Cardiac septum (tissue), 1 donor: ENCODE measurements at places on chromosomes 11 and 22. TPM values are rescaled to one million over a fixed set of nuclear protein-coding genes. Genes with fewer than 3 reads are reported as not detected.

The OR51A2 gene
- total RNA-seq = not detected

The C11orf87 gene
- 0.03 TPM for total RNA-seq

The TEX12 gene
- 0.32 TPM for total RNA-seq

The HEPHL1 gene
- not detected for total RNA-seq

The RIMBP3B gene
- total RNA-seq = 0.08 TPM

The SCN2B gene
- 20.0 TPM for total RNA-seq

The CD151 gene
- total RNA-seq = 625 TPM

DNA sequence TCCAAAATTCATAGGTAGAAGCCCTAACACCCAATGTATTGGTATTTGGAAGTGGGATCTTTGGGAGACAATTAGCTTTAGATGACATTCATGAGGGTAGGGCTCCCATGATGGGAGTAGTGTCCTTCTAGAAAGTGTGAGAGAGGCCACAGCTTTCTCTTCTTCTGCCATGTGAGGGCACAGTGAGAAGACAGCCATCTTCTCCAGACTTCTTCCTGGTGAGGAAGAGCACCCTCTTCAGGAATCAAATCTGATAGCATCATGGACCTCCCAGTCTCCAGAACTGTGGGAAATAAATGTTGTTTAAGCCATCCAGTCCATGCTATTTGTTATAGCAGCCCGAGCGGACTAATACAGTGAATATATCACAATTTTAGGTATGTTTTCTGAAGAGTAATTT, 96.9 kb downstream of the CNTN5 start:
- no peak for DNase-seq

- DNase-seq = no peak
Measured at GRCh38 chr22:43088627-43088983, 586 bp downstream of the TTLL1 start.

DNA sequence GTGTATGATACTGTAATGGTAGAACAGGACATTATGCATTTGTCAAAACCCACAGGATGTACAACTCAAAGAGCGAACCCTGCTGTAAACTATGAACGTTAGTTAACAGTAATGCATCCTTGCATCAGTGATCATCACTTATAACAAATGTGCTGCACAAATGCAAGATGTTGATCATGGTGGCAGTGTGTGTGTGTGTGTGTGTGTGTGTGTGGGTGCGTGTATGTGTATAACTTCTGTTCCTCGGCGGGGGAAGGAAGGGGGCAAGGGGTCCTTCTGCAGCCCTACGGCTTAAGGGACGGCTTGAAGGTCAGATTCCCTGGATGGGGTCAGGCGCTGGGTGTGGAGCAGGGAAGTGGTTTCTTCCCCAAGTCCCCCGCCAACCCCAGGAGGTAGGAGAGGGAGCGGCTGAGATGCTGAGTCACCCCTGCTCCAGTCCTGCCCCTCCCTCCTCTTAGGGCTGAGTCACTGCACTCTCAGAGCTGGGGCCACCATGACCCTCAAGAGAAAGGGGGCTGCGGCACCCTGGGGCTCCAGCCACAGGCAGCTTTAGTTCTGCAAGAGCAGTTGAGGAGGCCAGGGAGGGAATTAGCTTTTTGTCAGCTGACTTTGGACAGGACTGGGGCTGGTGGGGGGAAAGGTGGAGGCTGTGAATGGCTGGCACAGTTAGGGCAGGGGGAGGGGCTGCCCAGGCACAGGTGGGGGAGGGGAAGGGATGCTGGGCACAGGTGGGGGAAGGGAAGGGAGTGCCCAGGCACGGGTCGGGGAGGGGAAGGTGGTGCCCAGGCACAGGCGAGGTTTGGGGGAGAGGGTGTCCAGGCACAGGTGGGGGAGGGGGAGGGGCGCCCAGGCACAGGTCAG, 8.8 kb upstream of the CTSD start:
- peak; percentile 92 for DNase-seq

DNA sequence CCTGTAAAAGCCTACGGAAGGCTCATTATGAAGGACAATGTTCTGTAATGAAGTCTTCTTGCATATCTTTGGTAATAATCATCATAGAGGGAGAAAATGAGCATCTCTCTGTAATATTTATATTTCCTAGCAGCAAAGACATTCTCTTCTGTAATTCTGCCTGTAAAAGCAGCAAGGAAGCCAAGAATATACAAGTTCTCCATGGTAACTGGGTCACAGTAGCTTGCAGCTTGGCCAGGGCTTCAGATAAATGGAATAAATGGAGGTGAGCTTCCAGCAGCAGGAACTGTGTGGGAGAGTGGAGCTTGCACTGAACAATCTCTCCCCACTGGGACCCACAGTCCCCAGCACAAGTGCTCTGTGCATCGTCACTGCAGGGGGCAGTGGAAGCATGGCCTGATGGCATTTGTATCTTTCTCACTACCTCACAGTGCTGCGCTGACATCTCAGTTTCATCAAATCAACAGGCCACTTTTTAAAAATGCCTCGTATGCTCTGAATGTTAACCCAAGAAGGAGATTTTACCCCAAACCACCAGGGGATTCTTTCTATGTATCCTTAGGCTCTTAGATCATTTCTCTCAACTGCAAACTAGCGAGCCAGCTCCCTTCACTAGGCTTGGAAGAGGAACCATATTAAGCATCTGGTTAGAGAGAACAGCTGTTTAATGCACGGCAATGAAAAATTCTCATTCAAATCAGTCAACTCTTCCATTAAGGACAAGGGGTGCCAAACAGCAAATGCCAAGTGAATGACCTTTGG, 1059.7 kb downstream of the OPCML start:
- DNase-seq = no peak

GRCh38 chr11:58075781-58076180, 45.0 kb downstream of the OR6Q1 start:
- no peak for DNase-seq

DNA sequence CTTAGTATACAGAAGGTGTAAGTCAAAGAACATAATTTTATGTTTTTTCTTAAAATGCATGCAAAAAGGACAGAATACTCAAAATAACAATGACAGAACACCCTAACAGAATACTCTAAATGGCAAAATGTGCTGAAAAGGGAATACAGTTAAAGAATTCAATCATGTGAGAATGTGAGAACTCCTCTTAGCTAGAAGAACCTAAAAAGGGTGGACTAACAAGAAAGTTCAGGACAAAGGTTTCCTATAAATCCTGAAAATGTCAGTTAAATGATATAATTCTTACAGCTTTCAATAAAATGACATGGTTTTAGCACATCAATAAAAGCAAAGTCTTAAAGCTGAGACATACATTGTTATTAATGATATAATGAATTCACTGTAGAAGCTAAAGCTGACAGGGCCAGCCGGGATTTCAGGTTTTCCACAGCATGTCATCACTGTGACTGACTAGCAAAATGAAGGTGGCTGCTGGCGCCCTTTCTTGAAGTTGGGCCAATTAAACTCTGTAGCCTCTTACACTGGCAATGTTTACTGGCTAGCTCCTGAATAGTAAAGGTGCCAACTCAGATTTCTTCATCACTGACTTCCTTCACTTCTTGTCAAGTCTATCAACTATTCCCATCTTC, 244.4 kb downstream of the TTC28 start:
- no peak for DNase-seq

DNA sequence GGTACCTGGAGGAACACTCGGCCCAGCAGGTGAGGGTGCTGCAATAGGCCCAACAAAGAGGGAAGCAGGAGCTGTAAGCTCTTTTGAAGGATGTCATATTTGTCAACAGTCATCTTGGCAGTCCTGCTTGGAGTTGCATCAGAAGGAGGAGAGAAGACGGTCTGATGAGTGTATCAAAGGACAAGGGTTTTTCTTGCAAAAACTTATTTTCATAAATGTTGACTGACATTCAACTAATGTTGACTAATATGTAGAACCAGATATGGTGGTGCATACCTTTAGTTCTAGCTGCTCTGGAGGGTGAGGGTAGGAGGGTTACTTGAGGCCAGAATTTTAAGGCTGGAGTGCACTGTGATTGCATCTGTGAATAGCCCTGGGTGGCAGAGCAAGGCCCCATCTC, 72.3 kb downstream of the CABIN1 start:
- DNase-seq = no peak

DNA sequence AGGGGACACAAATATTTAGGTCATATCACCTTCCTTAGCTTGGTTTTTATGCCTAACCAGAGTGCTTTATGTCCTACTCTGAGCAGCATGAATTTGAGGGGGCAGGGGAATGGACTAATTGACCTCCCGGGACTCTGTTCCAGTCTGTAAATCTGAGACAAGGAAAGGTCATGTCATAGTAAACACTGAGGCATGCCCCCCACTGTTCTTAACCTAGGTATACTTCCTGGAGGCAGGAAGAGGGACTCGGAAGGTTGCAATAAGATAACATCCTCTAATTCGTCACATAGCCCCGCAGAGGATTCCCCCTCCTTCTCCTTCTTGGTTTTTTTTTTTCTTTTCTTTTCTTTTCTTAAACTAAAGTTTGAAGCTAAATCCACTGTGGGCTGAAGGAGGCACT, 540.3 kb upstream of the CADM1 start:
- DNase-seq = no peak

- no peak for DNase-seq
Measured at GRCh38 chr11:131763193-131763890, 392.9 kb downstream of the NTM start.

DNA sequence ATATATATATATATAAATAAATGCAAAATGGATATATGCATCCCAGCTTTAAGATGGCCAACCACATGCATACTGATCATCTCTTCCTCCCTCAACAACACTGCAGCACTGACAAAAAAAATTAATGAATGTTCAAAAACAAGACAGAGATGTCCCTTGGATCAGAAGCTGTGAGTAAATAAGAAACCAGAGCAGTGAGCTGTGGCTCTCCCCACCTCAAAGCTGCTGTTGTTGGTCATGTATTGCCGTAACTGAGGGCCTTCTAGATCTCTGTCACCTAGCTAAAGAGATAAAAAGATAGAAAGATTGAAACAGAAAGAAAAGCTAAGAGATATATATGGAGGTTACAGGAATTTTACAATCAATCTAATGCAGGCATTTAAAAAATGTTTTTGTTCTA, 15.5 kb upstream of the TMEM135 start:
- no peak for DNase-seq

DNA sequence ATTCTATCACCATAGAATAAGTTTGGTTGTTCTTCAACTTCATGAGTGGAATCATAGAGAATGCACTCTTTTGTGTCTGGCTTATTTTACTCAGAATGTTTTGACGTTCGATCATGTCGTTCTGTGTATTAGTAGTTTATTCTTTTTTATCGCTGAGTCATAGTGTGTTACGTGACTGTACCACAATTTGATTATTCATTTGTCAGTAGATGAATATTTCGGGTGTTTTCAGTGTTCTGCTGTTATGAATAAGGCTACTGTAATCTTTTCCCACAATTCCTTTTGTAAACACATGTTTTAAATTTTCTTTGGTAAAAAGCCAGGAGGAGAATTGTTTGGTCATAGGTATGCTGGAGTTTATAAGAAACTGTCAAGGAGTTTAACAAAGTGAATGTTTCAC, 279.9 kb upstream of the B3GAT1 start:
- no peak for DNase-seq

DNA sequence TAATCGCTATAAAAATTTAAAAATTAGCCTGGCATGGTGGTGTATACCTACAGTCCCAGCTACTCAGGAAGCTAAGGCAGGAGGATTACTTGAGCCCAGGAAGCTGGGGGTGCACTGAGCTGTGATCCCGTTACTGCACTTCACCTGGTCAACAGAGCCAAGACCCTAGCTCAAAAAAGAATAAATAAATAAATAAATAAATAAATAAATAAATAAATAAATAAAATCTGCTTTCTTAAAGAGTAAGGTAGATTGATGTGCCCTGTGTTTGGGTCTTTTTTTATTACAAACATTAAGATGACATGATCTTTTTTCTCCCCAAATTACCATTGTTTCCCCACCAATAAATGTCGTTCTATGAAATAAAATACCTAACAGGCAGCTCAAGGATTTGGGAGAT, 114.3 kb upstream of the APOA1 start:
- DNase-seq = no peak

DNA sequence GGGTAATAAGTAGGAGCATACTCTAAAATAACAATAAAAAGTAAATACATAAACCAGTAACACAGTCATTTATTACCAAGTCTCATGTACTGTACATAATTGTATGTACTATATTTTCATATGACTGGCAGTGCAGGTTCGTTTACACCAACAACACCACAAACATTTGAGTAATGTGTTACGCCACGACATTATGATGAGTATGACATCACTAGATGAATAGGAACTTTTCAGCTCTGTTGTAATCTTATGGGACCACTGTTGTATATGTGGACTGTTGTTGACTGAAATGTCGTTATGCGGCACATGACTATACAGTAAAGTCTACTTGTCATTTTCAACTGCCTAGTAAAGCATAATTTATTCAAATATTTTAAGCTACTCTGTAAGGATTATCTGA, 18.6 kb downstream of the KIF18A start:
- no peak for DNase-seq

DNA sequence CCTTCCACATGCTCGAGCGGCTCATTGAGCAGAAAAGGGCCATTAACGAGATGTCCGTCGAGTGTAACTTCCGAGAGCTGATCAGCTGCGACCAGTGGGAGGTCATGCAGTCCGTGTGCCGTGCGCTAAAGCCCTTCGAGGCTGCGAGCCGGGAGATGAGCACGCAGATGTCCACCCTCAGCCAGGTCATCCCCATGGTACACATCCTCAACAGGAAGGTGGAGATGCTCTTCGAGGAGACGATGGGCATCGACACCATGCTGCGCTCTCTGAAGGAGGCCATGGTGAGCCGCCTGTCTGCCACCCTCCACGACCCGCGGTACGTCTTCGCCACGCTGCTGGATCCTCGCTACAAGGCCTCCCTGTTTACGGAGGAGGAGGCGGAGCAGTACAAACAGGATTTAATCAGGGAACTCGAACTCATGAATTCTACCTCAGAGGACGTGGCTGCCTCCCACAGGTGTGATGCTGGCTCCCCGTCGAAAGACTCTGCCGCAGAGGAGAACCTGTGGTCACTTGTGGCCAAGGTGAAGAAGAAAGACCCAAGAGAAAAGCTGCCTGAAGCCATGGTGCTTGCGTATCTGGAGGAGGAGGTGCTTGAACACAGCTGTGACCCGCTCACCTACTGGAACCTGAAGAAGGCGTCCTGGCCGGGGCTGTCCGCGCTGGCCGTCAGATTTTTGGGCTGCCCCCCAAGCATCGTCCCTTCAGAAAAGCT, 31.7 kb downstream of the ALG12 start:
- peak; percentile 54 for DNase-seq

DNA sequence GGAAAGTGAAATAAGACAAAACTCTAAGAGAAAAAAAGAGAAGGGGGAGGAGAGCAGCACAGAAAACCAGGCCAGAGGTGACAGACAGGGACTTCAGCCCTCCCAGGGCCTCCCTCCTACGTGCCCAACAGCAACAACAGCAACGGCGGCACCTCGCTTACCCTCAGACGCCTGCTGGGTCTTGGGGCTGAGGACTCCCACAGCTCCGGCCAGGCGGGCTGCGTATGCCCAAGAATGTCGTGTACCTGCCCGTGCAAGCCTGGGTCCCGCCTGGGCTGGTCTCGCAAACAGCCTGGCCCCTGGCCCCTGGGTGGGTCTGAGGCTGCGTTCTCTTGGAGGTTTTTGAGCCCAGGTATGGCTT, 30.5 kb downstream of the ARAP1 start:
- no peak for DNase-seq

- no peak for DNase-seq
Measured at GRCh38 chr22:38177926-38178604, 3.6 kb downstream of the PLA2G6 start.
